ENCODE measurements at places on chromosomes 13 and 19.

GRCh38 chr13:41678249-41678648 is 220.9 kb downstream of the RGCC start:
- H3K27ac ChIP-seq = no peak overlapping the region
- no peaks in the 10 kb centered on the region for H3K4me1 ChIP-seq
- no peaks in the 10 kb centered on the region for H3K27me3 ChIP-seq

DNA sequence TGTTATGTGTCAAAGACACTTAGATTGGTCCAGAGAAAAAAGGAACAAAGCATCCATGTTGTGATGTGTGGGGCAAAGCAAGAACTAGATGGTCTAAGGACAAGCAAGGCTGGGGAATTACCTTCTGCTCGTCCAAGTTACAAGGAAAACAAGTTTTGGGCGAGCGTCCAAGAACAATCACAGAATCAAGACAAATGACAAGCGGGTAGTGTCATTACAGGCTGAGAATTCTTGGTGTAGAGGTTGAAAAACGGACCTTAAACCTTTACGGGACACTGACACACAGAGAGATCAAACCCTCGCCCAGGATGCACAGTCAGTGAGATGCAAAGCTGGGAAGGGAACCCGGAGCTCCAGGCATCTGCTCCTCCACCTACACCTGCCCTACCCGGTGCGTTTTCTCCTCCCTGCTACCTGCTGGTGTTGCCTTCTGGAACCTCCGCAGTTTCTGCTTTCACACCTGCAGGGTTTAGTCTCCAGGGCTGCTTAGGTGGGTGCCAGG is 515 bp upstream of the ZNF324B start:
- H3K27me3 ChIP-seq = no peaks in the 10 kb centered on the region
- no peak for DNase-seq
- no peak overlapping the region for H3K27ac ChIP-seq
- peak overlapping the region; percentile 77 for H3K4me3 ChIP-seq
- no peaks in the 10 kb centered on the region for H3K36me3 ChIP-seq

GRCh38 chr19:3838661-3839060 is 30.2 kb downstream of the ZFR2 start:
- no peak for DNase-seq
- H3K36me3 ChIP-seq = no peaks in the 10 kb centered on the region
- no peak overlapping the region for H3K4me3 ChIP-seq
- no peaks in the 10 kb centered on the region for H3K27me3 ChIP-seq
- no peaks in the 10 kb centered on the region for H3K4me1 ChIP-seq

DNA sequence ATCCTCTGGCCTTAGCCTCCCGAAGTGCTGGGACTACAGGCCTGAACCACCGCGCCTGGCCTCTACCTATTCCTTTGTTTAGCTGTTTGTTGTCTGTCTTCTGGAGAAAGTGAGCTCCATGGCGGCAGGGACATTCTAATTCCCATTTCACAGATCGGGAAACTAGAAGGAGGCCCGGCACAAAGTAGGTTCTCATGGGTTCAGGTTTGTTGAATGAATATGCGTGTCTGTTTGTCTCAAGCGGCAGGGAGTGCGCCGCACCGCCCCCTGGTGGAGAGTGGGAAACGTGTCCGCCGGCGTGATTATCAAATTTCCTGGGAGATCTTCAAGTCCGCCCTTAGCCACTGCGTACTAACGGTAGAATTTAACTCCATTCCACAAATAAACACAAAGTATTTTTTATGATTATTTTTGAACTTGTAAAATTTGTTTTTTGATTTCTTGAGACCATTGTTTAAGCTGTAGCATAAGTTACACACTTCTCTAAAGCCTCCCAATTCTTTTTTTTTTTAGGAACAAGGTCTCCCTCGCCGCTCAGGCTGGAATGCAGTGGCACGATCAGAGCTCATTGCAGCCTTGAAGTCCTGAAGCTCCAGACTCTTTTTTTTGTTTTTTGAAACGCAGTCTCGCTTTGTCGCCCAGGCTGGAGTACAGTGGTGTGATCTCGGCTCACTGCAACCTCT is 8.9 kb upstream of the CCDC9 start:
- no peak overlapping the region for H3K4me3 ChIP-seq
- H3K27ac ChIP-seq = no peak overlapping the region
- no peaks in the 10 kb centered on the region for H3K36me3 ChIP-seq
- no peak for DNase-seq
- H3K4me1 ChIP-seq = peaks cover 26% of the 10 kb centered on the region
- H3K27me3 ChIP-seq = no peaks in the 10 kb centered on the region

- H3K4me3 ChIP-seq = no peak overlapping the region
- peaks cover 6% of the 10 kb centered on the region for H3K4me1 ChIP-seq
- H3K27ac ChIP-seq = no peak overlapping the region
- no peaks in the 10 kb centered on the region for H3K27me3 ChIP-seq
- no peak for DNase-seq
Observed at GRCh38 chr19:51006406-51006805, 5.0 kb upstream of the KLK8 start.

- no peak overlapping the region for H3K4me3 ChIP-seq
- no peaks in the 10 kb centered on the region for H3K36me3 ChIP-seq
- H3K4me1 ChIP-seq = no peaks in the 10 kb centered on the region
- no peak for DNase-seq
Observed at GRCh38 chr13:77345150-77345780, 18.4 kb upstream of the MYCBP2 start.

DNA sequence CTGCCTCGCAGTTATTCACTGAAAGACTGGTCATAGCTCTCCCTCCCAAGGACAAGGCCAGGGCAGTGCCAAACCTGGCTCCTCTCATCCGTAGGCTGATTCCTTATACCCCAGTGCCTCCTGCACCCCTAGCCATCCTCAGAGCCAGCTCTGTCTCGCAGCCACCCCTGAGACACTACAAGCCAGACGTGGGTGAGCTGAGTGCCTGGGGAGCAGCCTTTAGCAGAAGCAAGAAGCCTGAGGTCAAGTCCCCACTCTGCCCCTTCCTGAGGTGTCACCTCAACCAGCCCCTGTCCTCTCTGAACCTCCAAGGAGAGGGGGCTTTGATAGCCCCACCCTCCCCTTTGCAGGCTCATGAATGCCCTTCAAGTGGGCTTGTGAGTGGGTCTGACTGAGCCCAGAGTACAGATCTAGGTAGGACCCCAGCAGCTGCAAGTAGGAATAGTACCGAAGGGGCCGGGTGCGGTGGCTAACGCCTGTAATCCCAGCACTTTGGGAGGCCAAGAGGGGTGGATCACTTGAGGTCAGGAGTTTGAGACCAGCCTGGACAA is 14.8 kb upstream of the AKAP8L start:
- no peaks in the 10 kb centered on the region for H3K36me3 ChIP-seq
- no peak for DNase-seq
- peaks cover 61% of the 10 kb centered on the region for H3K4me1 ChIP-seq
- no peaks in the 10 kb centered on the region for H3K27me3 ChIP-seq
- H3K4me3 ChIP-seq = peak overlapping the region; percentile 77

DNA sequence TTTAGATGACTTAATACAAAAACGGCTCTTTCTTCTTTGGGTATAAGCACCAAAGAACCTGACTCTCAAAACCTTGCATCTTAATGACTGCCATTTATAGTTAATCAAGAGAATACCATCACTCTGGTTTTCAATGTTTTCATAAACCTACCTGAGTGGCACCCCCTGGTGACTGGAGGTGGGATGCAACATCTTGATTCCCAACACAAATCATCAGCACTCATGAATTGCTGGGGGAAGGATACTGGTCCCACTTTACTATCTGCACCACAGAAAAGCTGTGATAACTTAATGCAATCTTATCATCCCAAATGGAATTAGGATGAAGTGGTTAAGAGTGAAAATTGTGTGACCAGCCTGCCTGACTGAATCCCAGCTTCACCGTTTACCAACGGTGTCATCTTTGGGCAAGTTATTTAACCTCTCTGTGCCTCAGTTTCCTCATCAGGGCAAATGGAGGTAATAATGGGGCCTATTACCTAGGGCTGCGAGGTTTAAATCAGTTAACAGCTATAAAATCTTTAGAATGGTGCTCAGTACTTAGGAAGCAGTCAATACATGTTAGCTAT is 366.4 kb downstream of the KLF12 start:
- peaks cover 18% of the 10 kb centered on the region for H3K4me1 ChIP-seq
- H3K36me3 ChIP-seq = no peaks in the 10 kb centered on the region
- DNase-seq = no peak
- no peak overlapping the region for H3K27ac ChIP-seq
- no peaks in the 10 kb centered on the region for H3K27me3 ChIP-seq

GRCh38 chr13:27201661-27202060 is 30.1 kb upstream of the USP12 start:
- DNase-seq = no peak
- H3K4me3 ChIP-seq = no peak overlapping the region
- no peaks in the 10 kb centered on the region for H3K27me3 ChIP-seq
- no peak overlapping the region for H3K27ac ChIP-seq
- no peaks in the 10 kb centered on the region for H3K4me1 ChIP-seq

DNA sequence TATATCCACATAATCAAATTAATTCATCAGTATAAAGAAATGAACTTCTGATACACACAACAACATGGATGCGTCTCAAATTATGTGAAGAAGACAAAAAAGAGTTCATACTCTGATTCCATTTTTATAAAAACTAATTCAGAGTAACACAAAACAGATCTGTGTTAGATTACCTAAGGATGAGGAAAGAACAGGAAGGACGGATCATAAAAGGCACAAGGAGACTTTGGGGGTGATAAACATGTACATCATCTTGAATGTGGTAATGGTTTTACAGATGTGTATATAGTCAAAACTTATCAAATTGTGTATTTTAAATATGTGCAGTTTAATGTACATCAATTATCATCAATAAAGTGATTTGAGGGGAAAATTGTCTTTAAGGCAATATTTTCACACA is 59.9 kb upstream of the DOCK9 start:
- H3K36me3 ChIP-seq = no peaks in the 10 kb centered on the region
- peaks cover 19% of the 10 kb centered on the region for H3K4me1 ChIP-seq
- DNase-seq = no peak
- no peak overlapping the region for H3K27ac ChIP-seq
- no peak overlapping the region for H3K4me3 ChIP-seq

- peaks cover 40% of the 10 kb centered on the region for H3K27me3 ChIP-seq
- H3K27ac ChIP-seq = no peak overlapping the region
- H3K36me3 ChIP-seq = no peaks in the 10 kb centered on the region
- DNase-seq = no peak
- no peak overlapping the region for H3K4me3 ChIP-seq
- peaks cover 29% of the 10 kb centered on the region for H3K4me1 ChIP-seq
Observed at GRCh38 chr19:1744822-1745563, 8.3 kb upstream of the ONECUT3 start.

DNA sequence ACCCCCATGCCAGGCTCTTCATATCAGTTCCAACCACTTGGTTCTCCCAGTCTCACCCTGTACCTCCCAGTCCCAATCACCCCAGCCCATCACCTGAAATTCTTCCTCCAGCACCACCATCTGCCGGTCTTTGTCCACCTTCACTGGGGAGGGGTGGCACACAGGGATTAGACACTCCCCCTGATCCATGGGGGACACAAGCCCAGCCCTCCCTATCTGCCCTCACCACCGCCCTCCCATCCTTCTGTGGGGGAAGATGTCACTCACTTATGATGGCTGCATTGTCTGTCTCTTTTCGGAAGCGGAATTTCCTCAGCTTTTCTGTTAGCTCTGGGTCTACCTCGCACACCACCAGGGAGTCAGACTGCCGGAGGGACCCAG is 685 bp downstream of the GMFG start:
- H3K4me1 ChIP-seq = no peaks in the 10 kb centered on the region
- H3K36me3 ChIP-seq = no peaks in the 10 kb centered on the region
- H3K4me3 ChIP-seq = peak overlapping the region; percentile 31
- H3K27ac ChIP-seq = peak overlapping the region; percentile 70
- DNase-seq = no peak

GRCh38 chr19:51251468-51251820 is 564 bp downstream of the SIGLECL1 start:
- H3K27me3 ChIP-seq = no peaks in the 10 kb centered on the region
- no peak for DNase-seq
- H3K4me3 ChIP-seq = no peak overlapping the region
- no peaks in the 10 kb centered on the region for H3K36me3 ChIP-seq
- H3K4me1 ChIP-seq = no peaks in the 10 kb centered on the region

DNA sequence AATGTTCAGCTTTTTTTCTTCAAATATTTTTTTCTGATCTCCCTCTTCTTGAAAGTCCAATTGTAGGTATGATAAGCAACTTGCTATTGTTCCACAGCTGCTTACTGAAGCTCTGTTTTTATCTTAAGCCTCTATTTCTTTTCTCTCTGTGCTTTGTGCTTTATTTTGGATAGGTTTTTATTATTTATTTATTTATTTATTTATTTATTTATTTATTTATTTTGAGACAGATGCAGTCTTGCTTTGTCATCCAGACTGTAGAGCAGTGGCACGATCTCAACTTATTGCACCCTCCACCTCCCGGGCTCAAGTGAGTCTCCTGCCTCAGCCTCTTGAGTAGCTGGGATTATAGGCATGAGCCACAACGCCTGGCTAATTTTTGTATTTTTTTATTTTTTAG is 199.4 kb downstream of the KLF12 start:
- H3K36me3 ChIP-seq = no peaks in the 10 kb centered on the region
- no peaks in the 10 kb centered on the region for H3K4me1 ChIP-seq
- H3K27ac ChIP-seq = no peak overlapping the region
- DNase-seq = no peak

DNA sequence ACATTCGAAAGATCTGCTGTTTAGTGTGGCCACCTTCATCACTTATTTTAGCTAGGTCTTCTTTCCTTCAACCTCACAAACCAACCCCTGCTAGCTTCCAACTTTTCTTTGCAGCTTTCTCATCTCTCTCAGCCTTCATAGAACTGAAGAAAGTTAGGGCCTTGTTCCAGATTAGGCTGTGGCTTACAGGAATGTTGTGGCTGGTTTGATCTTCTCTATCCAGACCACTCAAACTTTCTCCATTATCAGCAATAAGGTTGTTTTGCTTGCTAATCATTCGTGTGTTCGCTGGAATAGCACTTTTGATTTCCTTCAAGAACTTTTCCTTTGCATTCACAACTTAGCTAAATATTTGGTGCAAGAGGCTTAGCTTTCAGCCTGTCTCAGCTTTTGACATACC is 44.7 kb downstream of the CARS2 start:
- H3K27ac ChIP-seq = no peak overlapping the region
- no peak overlapping the region for H3K4me3 ChIP-seq
- DNase-seq = no peak
- H3K27me3 ChIP-seq = no peaks in the 10 kb centered on the region
- no peaks in the 10 kb centered on the region for H3K4me1 ChIP-seq

- H3K27me3 ChIP-seq = no peaks in the 10 kb centered on the region
- no peaks in the 10 kb centered on the region for H3K36me3 ChIP-seq
- DNase-seq = no peak
- H3K4me1 ChIP-seq = peaks cover 33% of the 10 kb centered on the region
- peak overlapping the region; percentile 79 for H3K27ac ChIP-seq
- H3K4me3 ChIP-seq = no peak overlapping the region
Observed at GRCh38 chr13:110363010-110363409, 55.9 kb downstream of the COL4A2 start.

DNA sequence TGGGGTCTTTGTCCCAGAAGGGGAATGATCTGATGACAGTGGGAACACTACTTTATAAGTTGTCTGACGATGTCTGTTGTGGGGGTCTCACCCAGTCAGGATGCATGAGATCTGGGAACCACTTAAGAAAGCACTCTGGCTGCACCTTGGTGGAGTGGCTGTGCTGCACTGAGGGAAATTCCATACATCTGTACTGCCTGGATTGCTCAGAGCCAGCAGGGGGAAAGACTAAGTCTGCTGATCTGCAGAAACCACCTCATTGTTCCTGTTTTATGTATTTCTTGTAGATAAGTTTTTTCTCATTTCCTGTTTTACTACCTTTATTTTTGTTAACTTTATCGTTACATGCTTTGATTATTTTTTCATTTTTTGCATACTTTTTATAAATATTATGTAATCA is 27.3 kb downstream of the ZNF430 start:
- peaks cover 76% of the 10 kb centered on the region for H3K36me3 ChIP-seq
- no peak overlapping the region for H3K4me3 ChIP-seq
- no peak overlapping the region for H3K27ac ChIP-seq

GRCh38 chr19:7733376-7733775 is 1.5 kb upstream of the CLEC4G start:
- peaks cover 7% of the 10 kb centered on the region for H3K27me3 ChIP-seq
- no peak overlapping the region for H3K4me3 ChIP-seq
- DNase-seq = no peak
- H3K4me1 ChIP-seq = no peaks in the 10 kb centered on the region
